ENCODE measurements at places on chromosomes 5 and 9.
A peak's percentile ranks its signal among the peaks of the same experiment; 100 is the strongest.

DNA sequence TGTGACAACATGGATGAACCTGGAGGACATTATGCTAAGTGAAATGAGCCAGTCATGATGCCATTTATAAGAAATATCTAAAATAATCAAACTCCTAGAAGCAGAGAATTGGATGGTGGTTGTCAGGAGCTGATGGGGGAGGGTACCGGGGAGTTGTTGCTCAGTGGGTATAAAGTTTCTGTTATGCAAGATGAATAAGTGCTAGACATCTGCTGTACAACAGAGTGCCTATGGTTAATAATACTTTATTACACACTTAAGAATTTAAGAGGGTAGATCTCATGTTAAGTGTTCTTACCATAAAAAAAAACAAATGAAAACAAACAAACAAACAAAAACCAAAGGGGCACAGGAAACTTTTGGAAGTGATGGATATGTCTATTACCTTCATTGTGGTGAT, 13.0 kb upstream of the CCDC69 start:
- DNase-seq = no peak

DNA sequence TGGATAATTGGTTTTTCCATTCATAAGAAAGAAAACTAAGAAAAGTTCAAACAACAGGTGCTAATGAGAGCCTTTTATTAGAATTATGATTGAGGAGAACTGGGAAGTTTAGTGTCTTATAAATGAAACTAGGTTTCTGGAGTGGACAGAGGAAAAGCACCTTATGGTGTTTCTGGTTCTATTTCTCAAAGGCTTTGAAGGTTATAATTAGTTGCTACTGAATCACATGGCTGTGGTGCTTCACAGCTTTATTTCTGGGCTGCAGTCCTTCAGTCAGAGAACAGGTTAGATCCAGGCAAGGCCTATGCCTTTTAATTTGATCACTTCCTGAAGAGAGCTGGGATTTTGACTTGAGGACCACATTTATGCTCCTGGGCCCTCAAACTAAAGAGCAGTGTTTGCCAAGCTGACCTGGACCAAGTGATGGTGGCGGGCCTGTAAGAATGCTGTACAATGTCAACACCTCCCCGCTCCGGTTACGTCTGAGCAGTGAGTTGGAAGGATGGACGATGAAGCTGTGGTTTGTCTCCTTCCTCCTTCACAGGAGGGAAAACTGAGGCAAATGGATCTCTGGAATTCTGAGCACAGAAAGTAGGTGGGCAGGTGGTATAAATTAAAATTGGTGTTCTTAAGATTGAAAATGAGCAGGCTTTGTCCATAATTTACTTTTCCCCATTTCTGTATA, 56.0 kb downstream of the ZNF462 start:
- no peak for DNase-seq

DNA sequence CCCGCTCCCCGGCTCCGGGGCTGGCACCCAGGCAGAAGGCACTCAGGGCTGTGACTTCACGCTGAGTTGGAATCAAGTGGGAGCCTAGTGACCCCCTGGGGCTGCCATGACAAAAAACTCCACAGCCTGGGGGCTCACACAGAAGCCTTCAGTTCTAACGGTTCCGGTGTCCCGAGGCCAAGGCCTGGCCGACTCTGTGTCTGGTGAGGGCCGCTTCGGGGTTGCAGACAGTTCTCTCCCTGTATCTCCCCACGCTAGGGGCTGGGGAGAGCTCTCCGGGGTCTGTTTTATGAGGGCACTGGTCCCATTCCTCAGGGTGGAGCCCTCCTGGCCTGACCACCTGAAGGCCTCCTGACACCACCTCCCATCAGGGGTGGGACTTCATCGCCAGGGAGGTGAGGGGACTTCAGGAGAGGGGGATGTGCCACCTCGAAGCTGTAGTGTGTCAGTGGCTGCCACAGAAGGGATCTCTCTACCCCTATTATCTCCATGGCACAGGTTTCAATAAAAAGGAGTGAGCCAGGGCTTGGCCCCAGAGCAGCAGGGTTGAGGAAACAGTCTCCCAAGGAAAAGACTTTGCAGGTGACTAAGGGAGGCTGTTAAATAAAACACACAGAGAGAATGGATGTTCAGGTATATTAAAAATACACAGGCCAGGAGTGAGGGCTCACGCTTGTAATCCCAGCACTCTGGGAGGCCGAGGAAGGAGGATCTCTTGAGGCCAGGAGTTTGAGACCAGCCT, 1.5 kb upstream of the SLC6A3 start:
- DNase-seq = no peak

GRCh38 chr9:129525656-129526196, 95.2 kb downstream of the C9orf50 start:
- no peak for DNase-seq

- DNase-seq = no peak
Observed at GRCh38 chr5:136240894-136241293, 47.9 kb upstream of the SMIM32 start.

DNA sequence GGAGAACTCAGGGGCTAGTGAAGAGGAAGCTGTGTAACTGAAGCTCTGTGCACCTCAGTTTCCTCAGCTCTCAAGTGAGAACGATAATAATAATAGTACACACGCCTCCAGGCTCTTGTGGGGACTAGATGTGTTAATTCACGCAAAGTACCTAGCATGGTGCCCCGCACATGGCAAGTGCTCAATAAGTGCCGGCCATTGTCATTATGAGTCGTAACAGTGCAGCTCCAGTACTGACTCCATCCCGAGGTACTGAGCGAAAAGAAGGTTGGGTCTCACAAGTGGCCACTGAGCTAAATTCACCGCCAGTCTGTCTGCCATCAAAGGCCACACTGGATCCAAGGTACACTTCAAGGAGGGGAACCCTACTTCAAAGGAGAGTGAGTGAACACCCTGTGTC, 40.4 kb downstream of the MED27 start:
- DNase-seq = no peak

GRCh38 chr5:94310833-94311232, 307.6 kb downstream of the KIAA0825 start:
- no peak for DNase-seq

- no peak for DNase-seq
Observed at GRCh38 chr9:115998666-115999065, 154.9 kb upstream of the PAPPA start.

GRCh38 chr5:43785198-43785597, 182.2 kb downstream of the NNT start:
- DNase-seq = no peak

- no peak for DNase-seq
Observed at GRCh38 chr9:124475158-124475867, 25.1 kb downstream of the ADGRD2 start.

GRCh38 chr9:97598461-97599288, 34.5 kb downstream of the TSTD2 start:
- DNase-seq = peak; percentile 64

DNA sequence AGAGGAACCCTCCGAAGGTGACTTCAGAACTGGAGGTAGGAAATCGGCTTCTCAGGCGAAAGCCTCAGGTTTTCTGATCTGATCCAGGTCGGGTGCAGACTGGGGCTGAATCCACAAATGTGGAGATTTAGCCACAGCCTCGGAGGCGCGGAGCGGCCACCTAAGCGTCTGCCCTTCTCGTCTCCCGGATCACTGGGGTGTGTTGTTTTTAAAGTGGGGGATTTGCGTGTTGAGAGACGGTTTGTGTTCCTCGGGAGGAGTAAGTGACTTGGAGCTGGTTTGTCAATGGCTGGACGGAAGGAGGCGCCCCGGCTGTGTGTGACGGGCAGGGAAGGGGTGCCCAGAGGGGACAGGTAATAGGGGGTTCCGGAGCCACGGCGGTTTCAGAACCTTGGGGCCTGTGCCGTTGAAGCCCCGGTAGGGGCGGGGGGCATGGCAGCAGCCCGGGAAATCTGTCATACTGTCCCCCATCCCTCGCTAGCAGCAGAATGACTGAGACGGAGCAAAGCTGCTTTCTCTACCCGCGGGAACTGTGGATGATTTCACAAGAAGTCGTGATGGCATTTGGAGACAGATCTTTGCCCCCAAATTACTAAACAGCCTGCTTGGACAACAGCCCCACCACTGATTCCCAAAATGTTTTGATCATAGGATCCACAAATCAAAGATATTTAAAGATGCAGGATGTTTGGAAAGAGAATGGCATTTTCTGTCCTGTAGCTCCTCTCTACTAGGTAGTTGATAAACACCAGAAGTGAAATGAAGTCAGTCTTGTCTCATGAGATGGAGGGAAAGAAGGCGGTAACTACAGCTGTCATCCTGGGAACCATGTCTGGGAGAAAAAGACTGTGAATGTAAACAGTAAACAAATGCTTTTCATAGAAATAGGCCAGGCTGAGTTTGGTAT, 216.5 kb downstream of the PDZD2 start:
- peak; percentile 22 for DNase-seq

GRCh38 chr9:127178686-127179632, 56.5 kb upstream of the ANGPTL2 start:
- no peak for DNase-seq

GRCh38 chr9:114685951-114686350, 4.0 kb upstream of the TEX48 start:
- DNase-seq = no peak

GRCh38 chr9:2662496-2662895, 40.9 kb downstream of the VLDLR start:
- DNase-seq = no peak

- no peak for DNase-seq
Observed at GRCh38 chr9:110241260-110241857, 14.9 kb downstream of the TXN start.

DNA sequence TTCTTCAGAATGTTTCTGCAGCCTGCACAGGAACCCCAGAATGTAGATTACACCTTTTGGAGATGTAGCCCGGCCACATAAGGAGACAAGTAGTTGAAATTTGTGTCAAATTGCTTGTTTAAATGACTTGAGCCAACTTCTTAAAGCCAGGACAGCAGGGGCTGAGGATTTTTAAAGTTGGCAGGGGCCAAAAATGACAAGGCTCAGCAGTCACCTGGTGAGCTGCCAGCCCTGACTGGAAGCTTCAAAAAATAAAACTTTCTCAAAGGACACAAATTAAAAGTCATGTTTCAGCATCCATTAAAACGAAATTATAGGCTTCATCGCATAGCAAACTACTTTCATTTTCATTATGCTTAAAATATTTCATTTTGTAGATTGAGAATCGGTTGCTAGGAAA, 340.3 kb upstream of the WWC1 start:
- DNase-seq = no peak

- DNase-seq = no peak
Observed at GRCh38 chr9:91781906-91782305, 168.1 kb downstream of the ROR2 start.

DNA sequence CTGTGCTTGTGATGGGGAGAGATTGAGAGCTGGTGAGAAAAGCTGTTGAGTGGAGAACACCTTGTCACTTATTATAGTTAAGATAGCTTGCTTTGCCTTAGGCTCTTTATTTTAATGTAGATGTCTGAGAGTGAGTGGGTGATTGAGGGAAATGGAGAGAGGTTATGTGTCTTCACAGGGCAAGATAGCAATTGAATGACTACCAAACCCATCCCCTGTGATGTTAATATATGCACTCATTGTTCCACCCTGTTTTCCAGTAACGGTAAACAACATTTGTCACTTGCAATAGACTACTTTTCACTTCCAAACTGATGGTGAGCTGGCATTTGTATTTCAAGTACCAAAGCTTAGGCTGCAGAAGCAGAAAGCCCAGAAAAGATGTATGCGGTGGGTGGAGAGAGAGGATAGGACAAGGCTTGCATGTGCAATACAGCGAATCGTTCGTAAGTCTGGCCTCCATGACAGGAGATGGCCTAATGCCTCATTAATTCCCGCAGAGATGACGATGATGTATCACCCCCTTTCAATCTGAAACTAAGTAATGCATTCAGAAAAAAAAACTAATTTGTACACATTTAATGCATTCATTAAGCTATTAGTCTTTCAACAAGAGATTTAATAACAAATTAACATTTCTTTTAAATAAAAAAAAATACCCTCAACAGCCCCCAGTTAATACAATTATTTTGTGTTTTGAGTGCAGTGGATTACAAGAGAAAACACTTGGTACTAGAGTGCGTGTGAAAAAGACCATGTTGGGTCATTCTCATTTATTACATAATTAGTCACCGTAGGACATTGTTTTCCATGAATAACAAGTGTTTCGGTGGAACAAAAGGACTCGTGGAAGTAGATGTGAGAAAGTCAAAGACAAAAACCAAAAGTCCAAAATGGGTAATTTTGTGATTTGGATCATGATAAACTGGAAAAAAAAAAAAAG, 699.0 kb downstream of the BRINP1 start:
- DNase-seq = no peak

GRCh38 chr5:81007637-81008027, 47.5 kb downstream of the RASGRF2 start:
- peak; percentile 3 for DNase-seq

DNA sequence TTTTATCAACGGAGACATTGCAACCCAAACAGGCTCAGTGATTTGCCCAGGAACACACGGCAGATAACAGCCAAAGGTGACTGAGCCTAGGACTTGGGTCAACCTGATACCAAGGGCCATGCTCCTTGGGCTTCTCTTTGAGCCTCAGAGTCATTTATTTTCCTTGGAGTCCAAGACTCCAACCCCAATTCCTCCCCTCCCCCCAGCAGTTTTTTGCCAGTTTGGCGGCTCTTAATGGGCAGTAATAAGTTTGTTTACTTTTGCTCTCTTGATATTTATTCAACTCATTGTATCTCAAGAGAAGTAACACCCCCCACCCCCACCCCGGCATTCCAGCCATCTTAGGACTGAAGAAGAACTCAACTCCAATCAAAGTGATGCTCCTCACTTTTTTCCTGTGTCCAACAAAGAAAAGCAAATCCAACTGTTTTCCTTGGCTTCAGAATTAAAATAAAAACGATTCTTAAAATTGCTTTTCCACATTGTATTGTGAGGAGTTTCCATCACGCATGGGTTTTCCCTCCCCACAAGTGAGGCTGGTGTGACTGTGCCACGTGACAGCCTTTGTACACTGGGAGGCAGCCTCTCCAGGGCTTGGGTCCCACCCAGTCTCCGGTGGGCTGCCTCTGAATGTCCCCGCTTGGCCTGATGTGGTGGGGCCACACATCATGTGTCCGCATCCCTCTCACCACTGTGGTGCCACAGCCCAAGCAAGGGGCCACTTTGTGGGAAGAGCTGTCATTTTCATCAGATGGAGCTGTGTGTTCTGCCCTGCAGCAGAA, 9.1 kb downstream of the ANGPTL2 start:
- no peak for DNase-seq

DNA sequence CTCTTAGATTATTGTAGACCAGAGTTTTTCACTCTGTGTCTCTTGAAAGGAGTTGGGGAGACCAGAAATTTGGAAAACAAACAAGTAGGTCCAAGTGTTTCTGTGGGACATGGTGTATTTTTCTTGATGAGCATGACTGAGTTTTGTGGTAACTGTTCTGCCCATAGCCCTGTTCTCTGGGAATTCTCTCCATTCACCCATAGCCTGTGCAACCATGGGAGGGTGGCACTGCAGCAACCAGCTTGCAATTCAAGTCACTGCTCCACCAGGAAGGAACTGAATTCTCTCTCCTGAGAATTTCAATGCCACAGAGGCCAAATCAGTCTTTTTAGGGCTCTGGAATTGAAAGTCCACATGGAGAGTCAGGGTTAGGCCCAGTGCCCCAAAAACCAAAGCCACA, 475.3 kb upstream of the TRPC7 start:
- no peak for DNase-seq

- DNase-seq = peak; percentile 21
Observed at GRCh38 chr5:137735555-137736284, at the start of gene KLHL3. Gene KLHL3, minus strand, starts transcription at chr5:137736089. Its CDS starts 443 bp downstream, at chr5:137735646.

- DNase-seq = no peak
Observed at GRCh38 chr9:131791542-131792254, 51.8 kb upstream of the RAPGEF1 start.

GRCh38 chr9:78921341-78921740, 624.4 kb downstream of the PSAT1 start:
- no peak for DNase-seq

- DNase-seq = no peak
Observed at GRCh38 chr5:2803751-2804150, 52.3 kb upstream of the IRX2 start.

- DNase-seq = no peak
Observed at GRCh38 chr5:86152988-86153560, 464.7 kb upstream of the COX7C start.
